Hematopoietic multipotent progenitor cell (in vitro differentiated cells): ENCODE measurements at places on chromosomes 12 and 14.

DNA sequence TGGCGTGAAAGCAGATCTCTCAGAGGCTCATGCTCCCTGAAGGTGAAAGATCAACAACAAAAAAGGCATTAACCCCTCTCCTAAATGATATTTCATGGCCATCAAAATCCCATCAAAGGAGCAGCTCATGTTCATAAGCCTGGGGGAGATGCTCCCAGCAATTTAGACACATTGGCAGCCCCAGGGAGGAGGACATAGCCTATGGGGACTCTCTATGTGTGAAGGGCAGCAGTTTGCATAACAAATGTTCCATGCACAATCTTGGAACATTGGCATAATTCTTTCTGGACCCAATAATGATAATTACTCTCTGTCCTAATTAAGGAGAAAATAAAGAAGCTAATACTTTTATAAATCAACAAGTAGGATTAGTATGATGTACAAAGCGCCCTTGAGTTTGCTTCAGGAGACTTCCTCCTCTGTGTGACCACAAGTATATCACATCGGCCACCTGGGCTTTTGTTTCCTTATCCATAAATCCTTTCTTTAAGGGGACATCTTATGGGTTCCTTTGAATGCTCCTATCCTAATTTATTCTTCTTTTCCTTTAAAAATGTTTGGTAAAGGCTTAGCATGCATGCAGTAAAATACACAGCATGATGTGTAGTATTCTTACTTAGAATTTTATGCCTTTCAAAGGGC is 161.9 kb upstream of the PLEKHG7 start:
- peak; percentile 82 for DNase-seq

- DNase-seq = no peak
Measured at GRCh38 chr12:54571193-54572188, 17.0 kb downstream of the PPP1R1A start.

GRCh38 chr12:10088955-10089900 is 9.6 kb downstream of the CLEC1A start:
- no peak for DNase-seq

DNA sequence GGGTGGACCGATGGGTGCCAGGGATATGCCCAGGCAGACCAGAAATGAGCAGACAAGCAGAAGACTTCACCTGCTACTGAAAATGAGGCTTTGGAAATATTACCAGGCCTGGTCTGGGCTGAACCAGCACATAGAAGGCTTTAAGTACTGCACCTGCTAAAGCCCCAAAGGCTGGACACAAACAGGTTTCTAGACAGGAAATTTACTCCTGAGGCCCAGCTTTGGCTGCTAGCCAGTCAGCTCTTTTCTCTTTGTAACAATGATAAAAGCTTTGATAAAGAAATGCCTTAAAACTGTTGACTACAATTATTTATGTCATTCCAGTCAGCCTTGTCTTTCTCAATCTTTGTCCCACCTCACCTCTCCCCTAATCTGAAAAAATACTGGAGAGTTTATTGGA is 228.9 kb upstream of the EGLN3 start:
- no peak for DNase-seq

GRCh38 chr12:52792185-52793029 is 3.5 kb downstream of the KRT3 start:
- no peak for DNase-seq

- DNase-seq = peak; percentile 41
Measured at GRCh38 chr12:120625557-120626419, 14.6 kb upstream of the CABP1 start.

- DNase-seq = no peak
Measured at GRCh38 chr12:41442896-41443295, 254.8 kb downstream of the PDZRN4 start.

DNA sequence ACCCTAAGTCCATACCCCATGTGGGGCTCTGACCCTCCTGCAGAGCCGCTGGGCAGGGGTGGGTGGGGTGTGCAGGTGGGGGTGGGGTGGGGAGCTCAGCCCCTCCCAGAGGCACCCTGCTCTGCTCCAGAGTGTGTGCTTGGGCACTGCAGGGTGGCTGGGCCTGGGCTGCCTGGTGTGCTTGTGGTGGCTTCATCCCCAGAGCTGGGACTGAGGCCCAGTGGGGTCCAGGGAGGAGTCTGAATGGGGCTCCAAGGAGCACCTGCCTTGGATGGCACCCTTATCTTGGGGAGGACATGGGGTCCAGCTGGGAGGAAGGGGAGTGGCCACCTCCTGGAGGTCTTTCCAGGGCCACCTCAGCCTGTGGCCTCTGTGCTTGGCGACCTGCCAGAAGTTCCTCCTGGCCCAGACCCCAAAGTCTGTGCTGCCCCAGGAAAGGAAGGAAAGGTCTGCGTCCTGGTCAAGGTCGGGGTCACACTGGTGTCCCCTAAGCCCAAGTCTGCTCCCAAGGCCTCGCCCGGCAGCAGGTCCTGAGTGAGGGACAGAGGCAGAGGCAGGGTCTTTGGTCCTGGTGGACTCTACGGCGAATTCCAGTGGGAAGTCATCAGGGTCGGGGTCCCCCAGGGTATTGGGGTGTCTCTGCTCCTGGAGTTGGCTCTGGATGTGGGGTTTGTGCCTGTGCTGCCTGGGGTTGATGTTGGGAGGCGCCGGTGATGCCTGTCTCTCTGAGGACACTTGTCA is 373.4 kb downstream of the TMEM121 start:
- no peak for DNase-seq

DNA sequence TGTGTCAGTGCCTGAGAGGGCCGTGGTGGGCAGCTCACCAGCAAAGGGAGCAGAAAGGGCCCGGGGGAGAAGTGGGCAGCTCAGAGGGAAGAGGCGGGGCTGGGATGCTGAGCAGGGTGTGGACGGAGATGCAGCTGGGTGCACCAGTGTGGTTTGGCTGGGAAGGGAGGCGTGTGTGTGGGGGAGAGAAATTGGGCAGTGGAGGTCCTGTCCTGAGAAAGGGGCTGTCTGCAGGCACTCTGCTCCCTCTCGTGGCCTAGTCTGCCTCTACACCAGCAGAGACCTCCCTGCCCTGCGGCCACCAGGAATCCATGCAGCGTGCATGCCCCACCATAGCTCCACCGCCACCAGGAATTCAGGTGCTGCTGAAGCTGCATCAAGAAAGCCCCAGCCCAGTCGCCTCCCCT is 6.4 kb downstream of the TMEM121 start:
- DNase-seq = no peak

DNA sequence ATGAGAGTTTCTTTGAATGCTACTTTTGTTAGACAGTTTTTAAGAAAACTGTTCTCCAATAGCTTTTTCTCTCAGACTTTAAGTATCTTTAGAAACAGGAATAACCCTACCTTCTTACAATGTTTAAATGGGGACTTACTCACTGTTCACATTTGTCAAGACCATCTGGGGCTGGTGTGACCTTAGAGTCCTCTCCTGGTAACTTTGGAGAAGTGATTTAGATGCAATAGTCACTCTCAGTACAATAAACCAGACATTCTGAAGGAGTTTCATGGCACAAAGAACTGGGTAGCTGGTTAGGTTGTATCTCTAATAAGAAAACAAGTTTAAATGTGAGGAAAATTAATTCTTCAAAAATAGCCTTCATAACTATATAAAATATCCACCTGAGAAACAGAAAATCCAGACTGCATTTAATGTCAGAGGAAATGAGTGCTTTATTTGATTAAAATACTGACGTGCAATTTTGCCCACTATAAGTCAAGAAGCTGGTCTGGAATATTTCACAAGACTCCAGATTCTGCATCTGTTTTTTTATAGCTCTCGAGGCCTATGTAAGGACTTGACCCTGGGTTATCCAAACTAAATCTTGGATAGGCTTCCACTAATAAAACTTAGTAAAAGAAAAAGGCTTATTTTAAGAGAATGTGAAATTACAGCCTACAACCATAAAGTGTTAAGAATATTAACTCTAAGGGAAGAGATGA is 108.7 kb downstream of the PTGER2 start:
- no peak for DNase-seq

GRCh38 chr14:20412411-20412810 is 890 bp downstream of the TEP1 start:
- DNase-seq = peak; percentile 52

GRCh38 chr12:121034616-121035305 is 4.3 kb downstream of the OASL start:
- DNase-seq = no peak

- DNase-seq = no peak
Measured at GRCh38 chr14:96509457-96510090, 7.4 kb downstream of the PAPOLA start.

DNA sequence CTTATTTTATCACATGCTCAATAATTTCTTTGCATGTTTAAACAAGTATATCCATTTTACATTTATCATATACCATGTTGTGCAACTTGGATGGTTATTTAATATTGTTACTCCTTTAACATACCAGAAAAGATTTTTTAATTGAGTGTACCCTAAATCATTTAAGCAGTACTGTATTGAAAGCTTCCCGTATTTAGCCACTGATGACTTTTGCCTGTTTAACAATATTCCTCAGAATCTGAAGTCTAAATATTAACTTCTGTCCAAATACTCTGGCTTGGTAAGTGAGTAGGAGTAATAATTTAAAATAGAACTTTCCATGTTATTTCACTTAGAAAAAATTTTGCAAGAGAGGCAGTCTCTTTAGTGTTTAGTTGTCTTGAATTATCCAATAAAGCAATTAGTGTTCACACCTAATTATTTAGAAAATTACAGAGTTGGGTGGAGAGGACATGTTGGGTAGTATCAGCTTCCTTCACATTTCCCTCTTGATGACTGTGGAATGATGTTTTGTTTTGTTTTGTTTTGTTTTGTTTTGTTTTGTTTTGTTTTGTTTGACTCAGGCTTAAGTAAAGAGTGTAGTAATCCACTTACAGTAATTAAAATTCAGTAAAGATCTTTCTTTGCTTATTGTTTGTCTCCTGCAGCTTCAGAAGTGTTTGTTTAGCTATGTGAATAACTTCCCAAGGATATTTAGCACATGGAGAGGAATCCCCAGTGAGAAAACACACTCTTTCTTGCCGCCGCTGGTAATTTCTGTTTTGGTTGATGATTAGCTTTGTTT is 59.5 kb downstream of the DAAM1 start:
- DNase-seq = no peak

DNA sequence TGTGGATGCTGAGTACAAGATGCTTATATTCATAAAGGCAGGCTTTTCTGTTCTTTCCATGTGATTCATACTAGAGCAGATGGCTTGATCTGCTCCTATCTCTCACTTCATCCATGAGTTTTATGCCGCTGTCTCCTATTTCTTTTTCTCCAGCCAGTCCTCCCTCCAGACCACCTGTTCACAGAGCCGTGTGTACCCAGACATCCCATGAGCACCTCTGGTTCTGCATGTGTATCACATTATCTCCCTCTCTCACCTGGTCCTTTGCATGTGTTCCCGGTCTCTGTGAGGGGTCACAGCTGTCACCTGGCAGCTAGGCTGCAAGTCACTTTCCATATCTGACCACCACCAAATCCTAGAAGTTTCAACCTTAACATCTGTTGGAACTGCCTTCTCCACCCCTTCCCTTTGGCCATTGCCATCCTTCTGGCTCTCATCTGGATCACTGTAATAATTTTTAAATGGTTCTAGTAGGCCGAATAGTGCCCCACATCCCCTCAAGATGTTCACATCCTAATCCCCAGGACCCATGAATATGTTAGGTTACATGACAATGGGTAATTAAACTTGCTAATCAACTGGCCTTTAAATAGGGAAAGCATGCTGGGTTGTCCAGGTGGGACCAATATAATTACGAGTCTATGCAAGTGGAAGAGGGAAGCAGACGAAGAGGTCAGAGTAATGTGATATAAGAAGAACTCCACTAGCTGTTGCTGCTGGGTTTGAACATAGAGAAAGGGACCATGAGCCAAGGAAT is 168.1 kb downstream of the SNAPC1 start:
- no peak for DNase-seq

GRCh38 chr12:6569312-6569711 is 1.2 kb upstream of the NOP2 start:
- DNase-seq = no peak

DNA sequence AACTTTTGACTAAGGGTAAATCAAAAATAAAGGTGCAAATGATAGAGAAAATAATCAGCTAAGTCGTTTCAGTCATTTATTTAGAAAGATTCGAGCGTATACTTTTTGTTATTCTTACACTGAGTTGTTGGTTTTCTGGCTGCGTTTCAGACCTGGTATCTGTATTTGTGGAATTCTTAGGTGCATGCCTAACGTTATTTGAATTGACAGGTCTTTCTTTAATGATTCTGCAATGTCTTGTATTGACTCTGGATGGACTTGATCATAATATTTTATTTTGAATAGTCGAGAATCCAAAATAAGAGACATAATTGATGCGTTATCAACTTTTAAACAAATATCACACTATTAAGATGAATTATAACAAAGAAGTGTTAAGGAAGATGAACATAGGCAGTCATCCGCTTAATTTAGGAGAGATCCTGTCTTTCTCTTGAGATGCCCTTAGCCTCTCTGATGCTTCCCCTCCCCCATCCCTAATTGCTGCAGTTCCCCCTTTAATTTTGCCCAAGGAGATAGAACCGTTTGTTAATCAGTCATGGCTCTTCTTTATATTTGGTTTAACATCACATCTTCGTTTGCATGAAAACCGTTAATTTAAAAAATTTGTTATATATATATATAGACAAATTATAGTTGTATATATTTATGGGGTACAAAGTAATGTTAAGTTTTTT is 1.8 kb downstream of the ALX1 start:
- DNase-seq = no peak

- no peak for DNase-seq
Measured at GRCh38 chr14:100882026-100882967, 21.2 kb downstream of the RTL1 start.

GRCh38 chr12:106138357-106138632 is 459 bp downstream of the NUAK1 start:
- DNase-seq = no peak

DNA sequence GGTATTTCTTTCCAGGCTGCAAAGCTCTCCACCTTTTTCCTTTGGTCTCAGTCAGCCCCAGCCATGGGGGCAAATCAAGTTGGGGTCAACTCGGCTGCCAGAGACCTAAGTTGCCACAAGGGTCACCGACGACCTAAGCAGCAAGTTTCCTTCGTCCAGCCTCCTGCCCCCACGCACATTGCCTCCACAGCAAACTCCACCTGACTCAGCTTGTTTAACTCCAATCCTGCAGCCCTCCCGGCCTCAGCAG is 767 bp upstream of the KCNMB4 start:
- DNase-seq = no peak

- DNase-seq = no peak
Measured at GRCh38 chr12:101018540-101018939, 191.5 kb downstream of the SLC5A8 start.

DNA sequence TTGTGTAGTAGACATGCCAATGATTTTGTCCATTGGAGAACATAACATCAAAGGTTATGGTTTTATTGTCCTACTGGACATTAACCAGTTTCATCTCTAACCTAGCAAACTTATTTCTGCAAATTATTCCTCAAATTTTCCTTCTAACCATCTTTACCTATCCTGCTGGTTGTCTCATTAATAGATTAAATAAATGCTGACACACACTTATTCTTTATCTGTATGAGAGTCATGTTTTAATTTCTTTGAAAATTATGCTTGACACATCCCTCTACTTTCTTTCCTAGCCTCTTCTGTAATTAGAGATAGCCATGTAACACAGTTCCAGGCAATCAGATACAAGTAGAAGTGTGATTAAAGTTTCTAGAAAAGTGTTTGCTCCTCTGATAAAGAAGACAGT is 98.9 kb downstream of the RPS29 start:
- DNase-seq = no peak
